ENCODE measurements at places on chromosomes 16 and 17.

DNA sequence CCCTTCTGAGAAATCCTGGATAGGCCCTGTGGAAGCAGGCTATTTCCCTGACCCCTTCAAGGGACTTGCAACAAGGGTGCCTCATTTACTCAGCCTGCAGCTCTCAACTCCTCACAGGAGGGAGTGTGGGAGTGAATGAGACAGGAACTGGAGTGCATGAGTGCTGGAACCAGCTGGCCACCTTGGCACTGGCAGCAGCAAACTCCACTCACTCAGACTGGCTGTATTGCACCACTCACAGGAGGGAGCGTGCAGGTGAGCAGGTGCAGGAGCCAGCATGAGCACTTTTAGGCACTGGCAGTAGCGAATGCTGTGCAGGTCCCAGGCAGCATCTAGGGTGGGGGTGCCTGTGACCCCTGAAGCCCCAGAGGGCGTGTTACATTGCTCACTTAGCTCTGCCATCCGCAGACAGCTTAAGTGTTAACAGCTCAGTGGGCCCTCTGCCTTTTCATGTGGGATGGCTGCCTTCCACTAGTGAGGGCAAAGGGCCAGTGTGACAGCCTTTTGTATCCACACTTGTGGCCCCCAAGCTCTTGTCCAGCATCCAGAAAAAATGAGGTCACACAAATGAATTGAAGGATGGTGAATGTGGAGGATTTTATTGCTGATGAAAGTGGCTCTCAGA lies 11.0 kb upstream of the ZNHIT3 start:
- DNase-seq, result no peak

GRCh38 chr16:84593825-84594724 lies 23.8 kb downstream of the COTL1 start:
- peak; percentile 86 for DNase-seq

- DNase-seq, result no peak
Observed at GRCh38 chr16:69078073-69078472, 27.4 kb upstream of the HAS3 start.

DNA sequence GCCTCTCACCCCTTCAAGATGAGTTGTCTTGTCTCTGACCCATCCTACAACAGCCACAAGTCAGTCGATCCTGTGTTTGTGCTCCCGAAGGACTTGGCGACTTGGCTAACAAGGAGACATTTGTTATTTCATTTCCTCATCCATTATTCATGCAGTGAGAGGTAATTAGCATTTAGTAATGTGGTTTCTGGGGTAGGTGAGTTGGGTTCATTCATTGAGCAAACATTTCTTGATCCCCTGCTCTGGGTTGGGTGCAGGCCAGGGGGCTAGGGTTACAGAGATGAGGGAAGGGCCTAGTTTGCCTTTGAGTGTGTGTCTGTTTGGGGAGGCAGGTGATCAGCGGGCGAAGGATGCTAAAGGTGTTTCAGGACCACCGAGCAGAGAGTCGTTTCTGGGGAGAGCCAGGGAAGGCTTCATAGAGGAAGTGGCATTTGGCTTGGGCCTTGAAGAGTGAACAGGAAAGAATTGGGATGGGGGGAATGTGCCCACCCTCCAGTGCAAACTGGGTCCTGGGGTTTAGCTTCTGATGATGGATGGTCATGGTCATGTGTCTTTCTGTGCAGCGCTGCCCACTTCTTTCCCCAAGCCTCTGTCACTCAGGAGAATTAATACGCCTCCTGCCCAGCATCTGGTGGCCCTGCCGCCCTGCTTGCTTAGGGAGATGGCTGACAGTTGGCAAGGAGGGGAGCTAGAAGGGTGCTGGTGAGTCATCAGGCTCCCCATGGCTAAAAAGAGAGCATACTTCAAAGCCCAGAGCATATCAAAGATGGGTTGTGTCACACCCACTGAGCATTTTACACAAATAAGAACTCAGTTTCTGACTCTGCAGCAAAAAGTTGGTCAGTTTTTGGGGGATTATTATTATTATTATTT lies 38.5 kb downstream of the MSI2 start:
- DNase-seq, result no peak

DNA sequence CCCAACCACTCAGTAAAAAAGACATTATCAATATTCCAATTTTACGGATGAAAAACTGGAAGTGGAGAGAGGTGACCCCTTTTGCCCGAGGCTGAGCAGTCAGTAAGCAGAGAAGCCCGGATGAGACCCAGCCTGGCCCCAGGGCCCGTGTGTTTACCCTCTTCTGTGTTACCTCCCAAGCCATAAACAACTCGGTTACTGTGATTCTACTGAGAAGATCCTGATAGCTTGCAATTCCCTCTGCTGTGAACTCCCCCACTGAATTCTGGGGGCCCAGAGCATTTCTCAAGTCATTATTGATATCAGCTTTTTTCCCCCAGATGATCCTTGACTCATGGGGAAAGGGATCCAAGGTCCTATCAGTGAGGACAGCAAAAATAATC lies 482.6 kb upstream of the ERCC4 start:
- no peak for DNase-seq

- DNase-seq, result no peak
Observed at GRCh38 chr17:72691586-72691985, 400.9 kb downstream of the SLC39A11 start.

- DNase-seq, result no peak
Observed at GRCh38 chr17:48054238-48055185, 6.4 kb downstream of the NFE2L1 start.

- no peak for DNase-seq
Observed at GRCh38 chr17:44346064-44346844, 1.2 kb downstream of the GRN start.

Measured in GM10248 (cell line).